ENCODE measurements at places on chromosomes 6 and 20.

GRCh38 chr20:11056414-11056813 lies 382.6 kb upstream of the JAG1 start:
- DNase-seq: no peak

DNA sequence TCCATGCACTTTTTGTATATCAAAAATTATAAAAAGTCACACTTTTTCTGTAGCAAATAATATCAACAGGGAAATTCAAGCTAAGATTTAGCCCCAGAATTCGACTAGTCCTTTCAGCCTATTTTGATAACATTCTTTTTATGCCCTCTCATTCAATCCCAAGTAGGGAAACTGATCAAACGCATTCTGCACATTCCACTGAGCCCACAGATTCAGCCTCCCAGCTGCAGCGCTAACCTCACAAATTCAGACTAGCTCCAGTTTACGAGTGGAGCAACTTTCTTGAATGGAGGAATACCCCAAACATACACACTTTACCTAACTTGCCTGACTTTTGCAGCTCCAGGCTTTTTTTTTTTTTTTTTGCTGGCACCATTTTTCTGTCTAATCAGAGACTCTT lies 70.3 kb upstream of the HEY2 start:
- DNase-seq: peak; percentile 17

GRCh38 chr6:41492261-41492891 lies 53.8 kb upstream of the FOXP4 start:
- DNase-seq: no peak

GRCh38 chr20:45406260-45407066 lies 1.6 kb upstream of the DBNDD2 start:
- peak; percentile 79 for DNase-seq

- DNase-seq: no peak
Observed at GRCh38 chr20:53097371-53097770, 125.2 kb downstream of the TSHZ2 start.

All from neural progenitor cell (in vitro differentiated cells).